ENCODE measurements at places on chromosomes 13 and 19. TPM values are rescaled to one million over a fixed set of nuclear protein-coding genes. Genes with fewer than 3 reads are reported as not detected.

DNA sequence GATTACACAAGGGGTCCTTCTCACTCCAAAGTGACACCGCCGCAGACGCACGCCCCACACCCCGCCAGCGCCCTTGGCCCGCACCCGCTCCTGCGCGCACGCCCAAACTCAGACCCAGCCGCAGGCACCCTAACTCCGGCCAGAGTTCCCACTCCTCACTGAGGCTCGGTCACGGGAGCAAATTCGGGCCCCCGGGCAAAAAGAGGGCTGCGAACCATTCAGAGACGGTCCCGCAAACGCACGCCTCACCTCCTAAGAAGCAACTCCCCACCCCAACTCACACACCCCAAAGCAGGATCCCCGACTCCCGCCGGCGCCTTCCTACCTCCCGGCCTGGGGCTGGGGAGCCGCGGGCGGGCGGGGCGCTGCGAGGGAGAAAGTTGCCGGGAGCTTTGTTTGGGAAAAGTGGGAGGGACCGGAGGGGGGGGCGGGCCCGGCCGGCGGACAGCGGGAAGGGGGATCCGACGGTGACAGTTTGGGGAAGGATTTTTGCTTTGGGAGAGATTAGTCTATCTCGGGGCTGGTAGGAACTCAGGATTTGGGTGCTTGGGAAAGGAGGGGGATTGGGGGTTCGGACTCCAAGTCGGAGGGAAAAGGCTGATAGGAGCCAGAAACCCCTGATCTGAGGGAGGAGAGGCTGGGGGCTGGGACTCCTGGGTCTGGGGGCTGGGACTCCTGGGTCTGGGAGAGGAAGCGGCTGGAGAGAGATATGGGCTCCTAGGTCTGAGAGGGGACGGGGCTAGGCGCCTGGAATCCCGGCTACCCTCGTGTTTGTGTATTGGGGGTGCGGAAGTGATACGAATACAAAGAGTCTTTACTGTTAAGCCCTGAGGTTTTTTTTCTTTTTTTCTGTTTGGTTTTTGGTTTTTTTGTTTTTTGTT lies at the start of gene TEAD2:
TSS of gene TEAD2 (minus strand) at position 369 of the 881 bp plus-strand sequence. CDS start 2,341 bp downstream, outside the sequence.
- DNase-seq, result peak; percentile 85

GRCh38 chr19:41853768-41854167 lies 6.3 kb upstream of the RPS19 start:
- DNase-seq, result no peak

DNA sequence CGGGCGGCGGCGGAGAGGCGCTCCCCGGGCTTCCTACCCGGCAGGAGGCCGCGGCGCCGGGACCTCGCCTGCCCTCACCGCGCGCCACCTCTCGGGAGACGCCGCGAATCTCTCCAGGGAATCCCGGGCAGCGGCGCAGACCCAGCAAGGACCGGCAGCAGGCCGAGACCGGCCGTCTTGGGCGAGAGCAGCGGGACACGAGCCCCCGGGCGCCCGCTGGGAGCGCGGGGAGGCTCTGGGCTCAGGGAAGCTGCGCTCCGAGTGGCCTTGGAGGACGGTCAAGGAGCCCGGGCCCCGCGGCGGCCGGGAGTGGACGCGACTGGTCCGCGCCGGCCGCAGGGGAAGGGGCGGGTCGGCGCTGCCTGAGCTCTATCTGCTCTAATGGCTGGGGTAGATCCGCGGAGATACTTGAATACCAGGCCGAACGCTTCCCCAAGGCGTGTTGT lies 14.7 kb downstream of the CDX2 start:
- DNase-seq, result no peak

- DNase-seq, result no peak
These were observed at the start of gene DIRAS1 for GRCh38 chr19:2720777-2721569. TSS of gene DIRAS1 (minus strand) at chr19:2721372. CDS start at chr19:2717806, 3,566 bp downstream.

DNA sequence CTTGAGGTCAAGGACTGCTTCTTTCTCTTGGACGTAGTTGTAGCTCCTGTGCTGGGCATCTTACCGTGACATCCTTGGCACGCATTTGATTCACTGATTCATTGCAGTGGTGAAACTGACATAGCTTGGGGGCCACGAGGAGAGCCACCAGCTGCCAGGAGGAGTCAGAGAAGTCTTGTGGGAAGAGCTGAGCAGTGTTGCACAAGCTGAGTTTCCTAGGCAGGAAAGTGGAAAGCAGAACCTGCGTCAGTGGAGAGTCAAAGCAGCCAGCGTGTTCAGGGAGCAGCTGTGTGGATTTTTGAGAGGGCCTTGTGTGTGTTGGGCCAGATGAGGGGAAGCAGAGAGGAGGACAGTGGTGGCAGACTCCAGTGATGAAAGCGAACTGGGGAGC lies 5.3 kb upstream of the GPR183 start:
- DNase-seq, result no peak

DNA sequence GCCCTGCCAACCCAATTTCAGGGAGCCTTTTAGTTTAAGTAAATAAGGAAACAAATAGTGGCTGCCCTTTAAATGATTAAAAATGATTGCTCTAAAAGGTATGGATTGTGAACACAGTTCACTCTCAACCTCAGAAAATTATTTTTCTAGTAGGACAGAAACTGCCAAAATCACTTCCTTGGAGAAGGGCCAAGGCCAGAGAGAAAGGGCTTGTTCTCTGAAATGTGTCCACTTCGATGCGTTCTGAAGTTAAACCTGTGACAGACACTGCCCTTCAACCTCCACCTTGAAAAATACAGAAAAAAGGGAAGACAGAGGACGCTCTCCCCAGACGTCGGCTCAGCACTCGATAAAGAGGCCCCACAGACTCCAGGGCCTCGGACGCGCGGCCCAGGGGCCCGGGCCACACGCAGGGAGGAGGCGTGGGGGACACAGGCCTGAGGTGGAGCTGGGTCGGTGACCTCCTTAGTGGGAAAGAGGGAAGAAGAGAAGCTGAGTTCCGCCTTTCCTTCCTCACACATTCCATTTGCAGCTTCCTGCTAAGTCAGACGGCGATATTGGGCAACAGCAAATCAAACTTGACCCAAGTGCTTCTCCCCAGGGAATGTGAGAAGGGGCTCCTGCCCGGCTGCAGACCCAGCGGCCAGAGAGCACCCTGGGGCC lies 63.6 kb downstream of the RASA3 start:
- no peak for DNase-seq

DNA sequence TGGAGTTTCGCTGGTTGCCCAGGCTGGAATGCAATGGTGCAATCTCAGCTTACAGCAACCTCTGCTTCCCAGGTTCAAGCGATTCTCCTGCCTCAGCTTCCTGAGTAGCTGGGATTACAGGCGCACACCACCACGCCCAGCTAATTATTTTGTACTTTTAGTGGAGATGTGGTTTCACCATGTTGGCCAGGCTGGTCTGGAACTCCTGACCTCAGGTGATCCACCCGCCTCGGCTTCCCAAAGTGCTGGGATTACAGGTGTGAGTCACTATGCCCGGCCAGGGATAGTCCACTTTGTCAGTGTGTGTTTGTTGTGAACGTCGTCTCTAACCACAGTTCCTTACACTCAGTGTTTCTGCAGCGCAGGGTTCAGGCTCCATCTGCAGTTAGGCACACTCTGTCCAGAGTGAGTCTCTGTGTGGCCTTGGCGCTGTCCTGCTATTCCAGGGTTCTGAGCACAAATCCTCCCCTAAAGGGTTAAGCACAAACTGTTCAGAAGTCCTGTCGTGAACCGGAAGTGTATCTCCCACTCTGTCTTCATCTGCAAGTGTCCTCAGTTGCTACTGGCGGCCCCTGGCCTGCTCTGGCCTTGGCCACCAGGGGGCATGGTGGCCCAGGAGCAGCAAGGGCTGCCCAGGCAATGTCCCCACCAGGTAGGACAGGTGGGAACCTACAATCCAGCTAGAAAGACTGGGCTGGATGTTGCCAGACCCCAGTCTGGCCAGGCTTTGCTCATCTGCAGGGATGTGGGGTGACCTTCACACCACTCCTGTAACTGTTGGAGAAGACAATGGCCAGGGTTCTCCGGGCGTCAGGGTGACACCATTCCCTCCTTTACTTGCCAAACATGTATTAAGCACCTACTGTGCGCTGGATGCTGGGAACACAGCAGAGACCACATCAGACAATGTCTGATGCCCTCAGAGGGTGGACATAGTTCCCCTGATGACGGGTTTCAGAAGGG lies 38.8 kb upstream of the GATAD2A start:
- DNase-seq, result peak; percentile 87

- peak; percentile 89 for DNase-seq
These were observed 16.0 kb downstream of the PIP5K1C start for GRCh38 chr19:3684054-3684816.

GRCh38 chr19:280541-281009 lies 10.6 kb downstream of the PLPP2 start:
- no peak for DNase-seq

GRCh38 chr13:23618341-23618740 lies 48.1 kb downstream of the TNFRSF19 start:
- peak; percentile 41 for DNase-seq

DNA sequence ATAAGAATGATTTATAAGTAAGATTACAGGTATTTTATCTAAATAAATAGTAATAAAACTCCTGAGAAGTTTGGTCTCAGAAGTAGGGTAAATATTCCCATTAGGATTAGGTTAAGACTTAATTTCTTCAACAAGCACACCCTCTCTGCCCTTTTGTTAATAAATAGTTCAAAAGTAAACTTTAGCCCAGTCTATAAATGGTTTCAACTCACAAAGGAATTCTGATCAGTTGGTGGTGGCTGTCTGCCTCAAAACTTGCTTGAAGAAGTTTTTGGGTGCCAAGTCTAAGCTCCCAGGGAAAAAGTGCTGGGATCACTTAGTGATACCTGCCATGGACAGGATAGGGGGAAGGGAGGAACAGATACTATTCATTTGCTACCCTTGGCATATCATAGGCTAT lies 22.9 kb downstream of the MBNL2 start:
- no peak for DNase-seq

DNA sequence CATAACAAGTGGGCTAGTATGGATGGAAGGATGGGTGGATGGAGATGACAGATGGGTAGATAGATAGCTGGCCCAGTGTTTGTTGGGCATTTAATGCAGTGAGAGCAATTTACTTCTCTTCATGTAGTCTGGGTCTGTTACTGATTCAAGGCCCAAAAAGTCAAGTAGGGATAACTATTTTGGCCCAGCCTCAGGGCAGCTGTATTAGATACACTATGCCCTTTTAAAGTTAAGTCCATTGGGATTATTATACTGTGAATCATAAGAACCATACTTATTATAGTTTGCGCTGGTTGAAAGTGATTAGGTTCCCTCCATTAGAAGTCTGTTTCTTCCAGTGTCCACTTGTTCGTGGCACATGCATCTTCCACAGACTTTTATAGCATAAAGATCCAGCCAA lies 4.7 kb downstream of the ITGBL1 start:
- DNase-seq, result no peak

DNA sequence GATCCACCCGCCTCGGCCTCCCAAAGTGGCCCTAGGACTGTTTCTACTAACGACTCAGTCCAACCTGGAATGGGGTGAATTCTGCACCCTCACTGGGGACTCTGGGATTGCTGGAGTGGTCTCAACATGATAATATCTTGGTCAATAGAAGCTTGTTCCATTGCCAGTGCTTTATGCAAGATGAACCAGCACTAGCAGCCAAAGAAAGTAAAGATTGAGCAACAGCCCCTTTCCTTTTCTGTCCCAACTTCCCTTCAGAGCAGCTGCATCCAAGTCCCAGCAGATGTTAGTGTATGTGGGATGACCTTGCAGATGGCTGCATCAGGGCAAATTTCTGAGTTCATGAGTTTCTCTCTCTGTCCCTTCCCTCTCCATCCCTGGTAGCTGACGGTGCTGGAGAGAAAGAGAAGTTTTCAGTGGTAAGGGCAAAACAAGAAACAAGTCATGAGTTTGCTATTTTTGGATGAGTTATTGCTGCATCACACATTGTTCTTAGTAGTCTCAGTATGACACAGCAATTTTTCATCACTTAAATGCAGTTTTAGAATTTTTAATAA lies 183.6 kb upstream of the EDNRB start:
- DNase-seq, result no peak

DNA sequence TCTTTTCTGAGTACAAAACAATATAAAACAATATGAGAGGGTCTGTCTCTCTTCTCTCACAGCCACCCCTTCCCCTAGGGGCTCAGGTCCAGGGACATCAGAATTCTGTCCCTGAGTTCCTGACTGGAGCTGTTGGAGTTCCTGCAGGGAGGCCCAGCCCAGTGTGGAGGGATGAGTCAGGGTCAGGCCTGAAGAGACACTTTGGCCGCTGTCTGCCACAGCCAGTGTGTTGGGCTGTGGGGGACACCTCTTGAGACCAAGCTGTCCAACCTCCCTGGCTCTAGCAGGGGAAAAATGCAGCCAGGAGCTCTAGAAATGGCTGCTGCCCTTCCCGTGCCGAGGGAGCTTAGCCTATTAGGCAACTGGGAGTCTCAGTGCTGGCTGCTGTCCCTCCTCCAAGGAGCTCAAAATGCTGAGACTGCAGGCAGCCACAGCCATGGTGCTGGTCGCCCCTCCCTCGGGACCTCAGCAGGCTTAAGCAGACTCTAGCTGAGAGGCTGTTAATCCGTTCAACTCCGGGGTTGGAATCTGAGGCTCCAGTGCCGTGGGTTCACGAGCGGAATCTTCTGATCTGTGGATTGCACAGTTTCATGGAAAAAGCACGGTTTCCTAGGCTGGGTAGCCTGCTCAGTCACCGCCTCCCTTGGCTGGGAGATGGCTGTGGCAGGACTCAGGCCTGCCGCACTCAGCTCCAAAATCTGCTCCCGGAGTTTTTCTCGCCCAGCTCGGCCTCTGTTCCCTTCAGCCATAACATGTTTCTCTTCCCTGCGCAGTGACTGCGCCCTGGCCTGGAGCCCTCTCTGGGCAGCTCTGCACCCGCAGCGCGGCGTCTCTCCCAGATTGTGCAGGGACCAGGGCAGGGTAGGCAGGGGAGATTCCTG lies 3.8 kb upstream of the ZNF626 start:
- no peak for DNase-seq

GRCh38 chr13:94028234-94028633 lies 451.2 kb downstream of the DCT start:
- DNase-seq, result no peak

Gene NKPD1
- total RNA-seq, result 0.30 TPM

Gene OVOL3
- 0.63 TPM for total RNA-seq

Gene CCDC70
- total RNA-seq, result not detected

Gene IL4I1
- 1.3 TPM for total RNA-seq

Gene CABP5
- not detected for total RNA-seq

Gene FBN3
- total RNA-seq, result 0.06 TPM

Gene ACOD1
- total RNA-seq, result not detected

Gene ZNF132
- 9.1 TPM for total RNA-seq

Gene GADD45GIP1
- 67.5 TPM for total RNA-seq

Gene GZMM
- total RNA-seq, result 2.5 TPM

Gene LRP3
- total RNA-seq, result 39.4 TPM

Gene S1PR5
- total RNA-seq, result 1.1 TPM
